ENCODE measurements at places on chromosomes 2 and 18.

- DNase-seq, result no peak
Measured at GRCh38 chr18:49228187-49228586, 232.3 kb downstream of the DYM start.

DNA sequence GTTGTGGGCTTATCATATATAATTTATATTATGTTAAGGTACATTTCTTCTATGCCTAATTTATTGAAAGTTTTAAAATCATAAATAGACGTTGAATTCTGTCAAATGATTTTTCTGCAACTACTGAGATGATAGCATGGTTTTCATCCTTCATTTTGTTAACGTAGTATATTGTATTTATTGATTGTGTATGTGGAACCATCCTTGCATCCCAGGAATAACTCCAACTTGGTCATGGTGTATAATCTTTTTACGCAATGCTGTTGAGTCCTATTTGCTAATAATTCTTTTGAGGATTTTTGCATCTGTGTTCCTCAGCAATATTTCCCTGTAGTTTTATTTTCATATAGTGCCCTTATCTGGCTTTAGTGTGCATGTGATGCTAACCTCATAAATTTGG is 152.7 kb downstream of the ADCYAP1 start:
- no peak for DNase-seq

GRCh38 chr2:218184331-218184730 is 17.6 kb upstream of the CXCR1 start:
- DNase-seq, result no peak

- no peak for DNase-seq
Measured at GRCh38 chr18:58552896-58553295, 76.0 kb downstream of the ALPK2 start.

GRCh38 chr2:182134201-182134600 is 148.5 kb downstream of the PPP1R1C start:
- DNase-seq, result no peak

DNA sequence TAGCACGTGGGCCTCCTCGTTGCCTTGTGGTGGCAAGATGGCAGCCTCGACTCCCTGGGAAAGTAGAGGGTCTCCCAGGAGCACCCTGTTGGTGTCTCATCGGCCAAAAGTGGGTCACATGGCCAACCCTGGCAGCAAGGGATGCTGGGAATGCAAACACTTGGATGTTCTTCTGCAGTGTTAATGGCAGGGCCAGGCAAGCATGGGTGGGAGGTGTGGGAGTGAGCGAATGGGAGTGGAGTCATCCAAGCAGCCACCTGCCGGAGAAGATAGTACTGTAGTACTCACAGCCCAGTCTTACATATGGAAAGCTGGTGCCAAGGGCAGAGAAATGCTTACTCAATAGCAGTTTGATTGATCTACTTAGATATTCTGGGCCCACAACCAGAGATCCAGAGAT is 122.2 kb downstream of the INHBB start:
- no peak for DNase-seq

DNA sequence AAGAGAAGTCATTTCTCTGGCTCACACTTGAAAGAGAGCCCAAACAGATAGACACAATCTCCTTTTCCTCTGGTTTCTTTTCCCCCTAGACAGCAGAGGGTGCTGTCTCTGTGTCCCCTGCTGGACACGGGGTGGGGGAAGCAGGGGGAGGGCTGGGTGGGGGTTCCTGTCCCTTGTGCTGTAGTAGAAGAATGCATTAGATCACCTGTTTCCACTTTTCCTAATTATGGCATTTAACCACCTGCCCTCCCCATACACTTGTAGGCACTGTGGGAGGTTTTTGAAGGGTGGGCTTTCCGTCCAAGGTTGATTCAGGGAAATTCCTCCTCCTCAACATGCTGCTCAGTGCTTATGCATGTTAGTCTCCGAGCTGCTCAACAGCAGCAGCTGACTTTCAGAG is 206.2 kb upstream of the EPAS1 start:
- DNase-seq, result no peak

DNA sequence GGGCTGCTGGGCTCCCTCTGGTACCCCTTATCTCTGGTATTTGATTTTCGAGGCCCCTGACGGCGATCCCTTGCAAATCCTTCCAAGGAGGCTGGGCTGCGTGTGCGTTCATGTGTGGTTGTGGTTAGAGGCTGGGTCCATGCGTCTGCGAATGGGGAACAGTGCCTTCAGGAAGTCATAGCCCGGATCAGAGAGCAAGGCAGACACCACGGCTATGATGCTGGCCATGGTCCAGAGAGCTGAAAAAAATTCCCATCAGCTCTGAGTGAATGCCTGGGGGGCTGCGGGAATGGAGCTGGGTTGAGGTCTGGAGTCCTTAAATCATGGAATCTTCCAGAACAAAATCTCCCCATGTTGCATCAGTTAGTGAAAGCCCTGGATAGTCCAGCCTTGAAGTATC is 145.5 kb downstream of the ACKR3 start:
- DNase-seq, result no peak

GRCh38 chr2:119914266-119914665 is 98.6 kb upstream of the EPB41L5 start:
- no peak for DNase-seq

DNA sequence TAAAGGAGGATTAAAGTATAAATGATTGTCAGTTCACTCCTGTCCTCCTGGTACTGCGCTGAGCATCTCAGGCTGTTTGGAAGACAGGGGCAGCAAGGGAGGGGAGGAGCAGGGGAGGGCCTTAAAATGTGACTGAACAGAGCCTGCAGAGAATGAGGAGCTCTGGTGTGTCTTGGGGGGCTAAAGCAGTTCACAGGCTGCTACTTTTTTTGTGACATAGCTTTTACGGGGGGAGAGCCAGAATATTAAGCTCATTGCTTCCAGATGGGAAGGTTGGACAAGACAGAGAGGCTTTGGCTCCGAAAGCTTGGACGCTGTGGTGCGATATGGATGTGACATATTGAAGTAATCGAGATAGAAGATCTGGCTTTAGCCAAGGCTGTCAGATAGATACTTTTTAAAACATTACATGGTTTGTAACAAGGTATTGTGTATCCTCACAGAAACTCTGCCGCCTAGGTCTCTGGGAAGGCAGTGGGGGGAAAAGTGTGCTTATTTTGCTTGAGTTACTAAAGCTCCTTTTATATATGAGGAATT is 40.5 kb downstream of the RDH14 start:
- no peak for DNase-seq
